Cerebellar nuclear complex (tissue), 1 donor: ENCODE measurements at places on chromosomes 5 and 9.

DNA sequence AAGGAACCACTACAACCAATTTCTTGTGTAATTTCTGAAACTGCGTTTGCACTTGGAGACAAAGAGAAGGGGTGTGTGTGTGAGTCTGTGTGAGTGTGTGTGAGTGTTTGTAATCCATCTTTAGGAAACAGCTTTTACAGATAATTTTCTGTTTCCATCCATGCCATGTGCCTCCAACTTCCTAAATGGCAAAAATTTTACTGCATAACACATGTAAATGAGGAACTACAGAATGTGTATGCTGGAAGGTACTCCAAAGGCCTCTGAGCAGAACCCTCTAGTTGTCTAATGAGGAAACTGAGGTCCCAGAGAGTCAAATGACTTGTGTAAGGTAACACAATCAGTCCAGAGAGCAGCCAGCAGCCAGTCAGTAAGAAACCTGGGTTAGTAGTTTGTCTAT is 20.8 kb downstream of the MAMDC2 start:
- DNase-seq = no peak

DNA sequence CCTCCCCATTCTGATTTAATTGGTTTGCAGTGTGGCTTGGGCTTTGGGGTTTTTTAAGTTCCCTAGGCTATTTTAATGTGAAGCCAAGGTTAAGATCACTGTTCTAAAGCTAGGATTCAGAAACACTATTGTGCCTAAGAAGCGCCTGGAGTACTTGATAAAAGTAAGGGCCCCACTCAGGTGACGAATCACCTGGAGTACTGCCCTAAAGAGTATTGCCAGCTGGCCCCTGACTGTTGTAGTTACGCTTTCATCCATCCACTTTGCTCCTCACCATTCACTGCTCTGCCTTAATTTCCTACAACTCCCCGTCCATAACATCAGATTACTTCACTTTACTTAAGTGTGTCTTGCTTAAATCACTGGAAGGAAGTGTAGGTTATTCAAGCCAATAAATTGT is 119.3 kb downstream of the CD180 start:
- DNase-seq = no peak

DNA sequence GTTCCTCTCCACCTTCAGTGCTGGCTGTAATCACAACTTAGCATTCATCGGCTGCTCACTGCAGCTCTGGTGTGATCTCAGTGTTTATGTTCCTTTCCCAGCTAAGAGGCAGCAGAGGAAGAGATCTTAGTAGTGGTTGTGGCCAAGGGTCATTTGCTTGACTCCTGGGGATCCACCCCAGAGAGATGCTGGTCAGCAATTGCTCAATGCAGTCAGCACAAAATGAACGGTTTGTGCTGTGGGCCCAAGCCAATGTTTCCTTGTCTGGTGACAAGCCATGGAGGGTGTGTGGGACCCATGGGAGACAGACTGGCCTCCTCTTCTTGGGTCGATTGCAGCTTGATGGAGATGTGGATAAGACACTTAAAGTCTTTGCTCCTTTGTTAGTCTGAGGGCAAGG is 16.1 kb upstream of the FRMD3 start:
- no peak for DNase-seq

DNA sequence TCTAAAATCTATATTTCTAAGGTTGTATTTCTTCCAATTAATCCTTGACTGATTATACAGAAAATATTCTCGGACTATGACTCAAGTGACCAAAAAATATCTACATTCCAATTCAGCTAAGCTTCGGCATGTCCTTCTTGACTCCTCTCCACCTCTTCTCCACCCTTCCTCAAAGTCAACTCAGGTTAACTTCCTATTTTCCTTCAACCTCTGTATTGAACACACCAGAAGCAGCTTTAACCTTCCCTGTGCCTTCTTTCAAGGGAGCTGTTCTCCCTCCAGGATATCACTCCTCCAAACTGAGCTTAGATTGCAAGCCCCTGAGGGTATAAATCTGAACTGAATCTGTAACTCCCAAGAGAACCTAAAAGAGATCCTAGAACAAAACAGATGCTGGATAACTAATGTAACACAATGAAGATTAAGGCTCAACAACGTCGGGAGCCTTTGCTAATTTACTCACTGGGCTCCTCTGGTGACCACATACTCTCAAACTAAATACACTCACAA is 1.1 kb downstream of the SLCO4C1 start:
- DNase-seq = no peak

DNA sequence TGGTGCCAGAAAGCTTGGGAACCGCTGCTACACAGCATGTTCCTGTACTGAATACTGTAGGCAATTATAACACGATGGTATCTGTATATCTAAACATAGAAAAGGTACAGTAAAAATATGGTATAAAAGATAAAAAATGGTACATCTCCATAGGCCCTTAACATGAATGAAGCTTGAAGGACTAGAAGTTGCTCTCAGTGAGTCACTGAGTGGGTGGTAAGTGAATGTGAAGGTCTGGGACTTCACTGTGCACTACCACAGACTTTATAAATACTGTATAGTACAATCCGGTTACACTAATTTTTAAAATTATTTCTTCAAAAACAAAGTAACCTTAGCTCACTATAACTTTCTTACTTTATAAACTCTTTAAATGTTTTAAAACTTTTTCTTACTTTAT is 819.9 kb upstream of the GRAMD2B start:
- DNase-seq = no peak

DNA sequence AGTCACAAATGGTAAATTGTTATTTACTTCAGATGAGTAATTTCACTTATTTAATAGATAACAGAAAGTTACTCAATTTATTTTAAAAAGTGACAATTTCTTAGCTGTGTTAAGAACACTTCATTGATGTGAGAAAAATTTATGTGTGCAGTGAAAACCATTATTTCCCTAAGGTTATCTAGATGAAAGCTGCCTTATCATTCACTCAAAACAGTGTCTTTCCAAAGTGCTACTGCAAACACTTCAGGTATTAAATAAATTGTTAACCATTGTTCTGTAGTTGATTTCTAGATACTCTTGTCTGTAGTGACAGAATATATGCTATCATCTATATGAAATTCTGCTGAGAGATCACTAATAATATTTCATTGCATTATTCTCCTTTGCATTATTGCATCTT is 33.5 kb upstream of the PRDM9 start:
- DNase-seq = no peak

GRCh38 chr5:81226949-81227348 is 6.2 kb upstream of the CKMT2 start:
- DNase-seq = no peak
